ENCODE measurements at places on chromosomes 7 and 10.
A peak's percentile ranks its signal among the peaks of the same experiment; 100 is the strongest.

- no peak for DNase-seq
These were observed 247.3 kb upstream of the PITRM1 start for GRCh38 chr10:3419719-3420495.

- no peak for DNase-seq
These were observed 214.6 kb upstream of the TMEM72 start for GRCh38 chr10:44696496-44696895.

DNA sequence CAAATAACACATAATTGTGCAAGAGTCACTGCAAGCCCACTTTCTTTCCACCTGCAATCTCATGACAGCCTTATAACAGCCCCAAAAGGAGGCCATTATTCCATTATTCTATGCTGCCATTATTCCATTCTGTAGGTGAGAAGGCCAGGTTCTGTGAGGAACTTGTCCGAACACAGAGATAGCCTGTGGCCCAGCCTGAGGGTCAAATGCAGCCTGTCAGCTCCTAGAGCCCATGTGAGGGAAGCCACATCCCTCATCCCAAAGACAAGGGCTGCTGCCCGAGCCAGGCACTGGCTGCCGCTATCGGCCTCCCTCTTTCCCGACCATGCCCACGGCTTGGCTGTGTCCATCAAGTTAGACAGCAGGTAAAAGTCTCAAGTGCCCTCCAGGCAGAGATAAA is 24.1 kb upstream of the C10orf71 start:
- no peak for DNase-seq

DNA sequence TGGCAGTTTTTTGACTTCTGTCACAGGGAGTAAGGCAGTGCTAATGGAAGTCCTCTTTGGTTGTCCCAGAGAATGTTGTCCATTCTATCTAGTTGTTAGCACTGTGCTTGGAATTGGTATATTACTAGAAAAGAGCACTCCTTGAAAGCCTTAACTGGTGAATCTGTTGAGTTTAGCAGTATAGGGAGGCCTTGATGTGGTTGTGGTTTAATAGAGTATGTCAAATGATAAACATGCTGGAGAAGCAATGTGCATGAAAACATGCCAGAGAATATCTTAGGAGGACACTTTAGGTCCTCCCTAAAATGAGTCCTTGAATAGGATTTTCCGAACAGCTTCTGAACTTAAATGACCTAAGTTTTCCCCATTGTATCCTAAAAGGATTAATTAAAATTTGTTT is 98.6 kb downstream of the BTRC start:
- no peak for DNase-seq

GRCh38 chr7:68133045-68133444 is 1136.4 kb downstream of the TYW1 start:
- no peak for DNase-seq

- no peak for DNase-seq
These were observed 16.7 kb upstream of the CLIP2 start for GRCh38 chr7:74272305-74273038.

- no peak for DNase-seq
These were observed 102.5 kb downstream of the ALOX5 start for GRCh38 chr10:45476559-45476958.

DNA sequence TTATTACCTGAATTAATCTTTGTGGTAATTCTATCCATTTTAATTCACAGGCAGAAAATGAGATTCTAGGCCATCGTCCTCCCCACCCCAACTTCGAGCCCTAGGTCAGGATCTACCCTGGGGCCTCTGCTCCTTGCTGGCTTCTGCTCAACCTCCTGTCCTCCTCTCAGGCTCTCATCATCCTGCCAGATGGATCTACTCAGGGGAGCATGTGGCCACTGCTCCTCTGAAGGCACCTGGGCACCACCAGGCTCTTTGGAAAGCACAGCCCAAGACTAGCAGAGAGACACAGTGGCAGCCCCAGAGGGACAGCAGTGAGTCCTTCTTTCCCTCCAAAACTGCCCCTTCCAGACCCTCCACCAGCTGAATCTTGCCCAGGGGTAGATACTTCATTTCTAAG is 248.2 kb downstream of the TCERG1L start:
- no peak for DNase-seq

- DNase-seq, result no peak
These were observed 821 bp downstream of the SLC35B4 start for GRCh38 chr7:134315679-134316538.

GRCh38 chr7:126533715-126534114 is 719.0 kb downstream of the GRM8 start:
- no peak for DNase-seq

DNA sequence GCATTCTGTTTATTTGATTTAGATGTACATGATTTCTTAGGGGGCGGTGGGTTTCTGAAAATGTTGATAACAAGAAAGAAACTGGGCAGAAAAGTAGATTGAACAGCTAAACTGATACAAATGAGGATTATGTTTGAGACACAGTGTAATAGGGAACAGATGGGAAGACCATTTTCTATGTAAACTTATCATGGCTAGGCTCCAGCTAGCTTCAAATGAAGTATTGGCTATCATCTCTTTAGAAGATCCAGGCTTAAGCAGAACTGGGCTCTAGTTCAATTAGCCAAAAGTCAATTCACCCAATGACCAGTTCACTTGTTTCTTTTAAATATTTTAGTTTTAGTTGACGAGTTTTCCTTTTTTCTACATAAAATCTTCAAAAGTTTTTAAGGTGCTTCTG is 639.5 kb downstream of the ANKRD7 start:
- DNase-seq, result no peak

DNA sequence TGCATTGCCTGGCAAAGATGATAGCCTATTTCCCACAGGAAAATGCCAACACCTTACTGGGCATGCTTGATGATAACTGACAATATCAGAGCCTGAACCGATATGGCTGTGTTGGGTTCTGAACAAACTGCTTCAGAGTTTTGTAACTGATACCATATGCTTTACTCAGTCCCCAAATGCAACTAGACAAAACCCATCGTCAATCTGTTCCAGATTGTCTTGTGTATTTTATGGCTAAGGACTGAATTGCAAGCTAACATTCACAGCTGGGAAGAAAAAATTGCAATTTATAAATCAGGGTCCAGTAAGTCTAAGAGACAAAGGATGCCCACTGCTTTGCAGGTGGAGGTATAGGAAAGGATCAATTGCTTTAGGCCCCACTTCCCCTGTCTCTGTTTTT is 116.8 kb upstream of the WNT16 start:
- DNase-seq, result no peak

DNA sequence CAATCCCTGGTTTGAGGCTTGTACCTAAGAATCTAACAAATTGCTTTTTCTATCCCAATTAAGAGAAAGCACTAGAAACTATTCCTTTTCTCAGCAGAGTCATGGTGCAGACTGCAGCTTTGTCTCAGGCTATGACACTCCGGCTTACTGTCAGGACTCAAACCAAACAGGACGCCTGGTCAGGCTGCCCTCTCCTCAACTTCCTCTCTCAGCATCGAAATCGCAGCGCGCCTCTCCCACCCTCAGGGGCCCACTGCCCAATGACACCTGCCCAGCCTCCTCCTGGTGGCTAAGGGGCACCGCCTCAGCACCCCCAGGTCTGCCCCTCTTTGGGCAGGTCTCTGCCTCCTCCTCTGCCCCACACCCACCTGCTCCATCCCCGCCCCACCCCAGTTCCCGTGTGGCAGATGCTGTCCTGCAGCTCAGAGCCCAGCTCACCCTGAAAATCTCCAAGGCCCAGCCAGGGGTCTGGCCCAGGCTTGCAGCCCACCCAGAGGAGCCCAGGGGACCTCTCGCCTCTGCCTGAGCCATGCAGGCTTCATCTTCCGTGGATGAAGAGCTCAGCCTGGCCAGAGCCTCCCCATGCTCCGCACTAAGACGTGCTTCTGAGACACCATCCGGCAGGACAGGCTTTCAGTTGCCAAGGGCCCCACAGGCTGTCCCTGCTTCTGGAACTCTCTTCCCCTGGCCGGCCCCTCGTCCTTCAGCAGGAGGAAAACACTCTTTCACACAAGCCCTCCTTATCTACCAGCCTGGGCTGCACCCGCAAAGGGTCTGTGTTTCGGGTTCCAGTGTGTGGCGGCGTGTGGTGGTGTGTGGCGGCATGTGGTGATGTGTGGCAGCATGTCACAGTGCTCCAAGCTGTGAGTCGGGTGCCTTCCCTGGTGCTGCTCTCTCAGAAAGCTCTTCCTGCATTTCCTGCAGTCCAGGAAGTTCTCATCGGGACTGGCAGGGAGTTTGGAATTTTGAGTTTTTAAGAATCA is 16.4 kb upstream of the PTPRN2 start:
- no peak for DNase-seq

GRCh38 chr7:149302222-149302621 is 40.2 kb downstream of the ZNF783 start:
- no peak for DNase-seq

- no peak for DNase-seq
These were observed 20.0 kb downstream of the CUBN start for GRCh38 chr10:17109475-17110207.

GRCh38 chr10:29914986-29915785 is 144.2 kb downstream of the JCAD start:
- DNase-seq, result no peak

- DNase-seq, result peak; percentile 79
These were observed 122.9 kb downstream of the RALA start for GRCh38 chr7:39746103-39746819.

DNA sequence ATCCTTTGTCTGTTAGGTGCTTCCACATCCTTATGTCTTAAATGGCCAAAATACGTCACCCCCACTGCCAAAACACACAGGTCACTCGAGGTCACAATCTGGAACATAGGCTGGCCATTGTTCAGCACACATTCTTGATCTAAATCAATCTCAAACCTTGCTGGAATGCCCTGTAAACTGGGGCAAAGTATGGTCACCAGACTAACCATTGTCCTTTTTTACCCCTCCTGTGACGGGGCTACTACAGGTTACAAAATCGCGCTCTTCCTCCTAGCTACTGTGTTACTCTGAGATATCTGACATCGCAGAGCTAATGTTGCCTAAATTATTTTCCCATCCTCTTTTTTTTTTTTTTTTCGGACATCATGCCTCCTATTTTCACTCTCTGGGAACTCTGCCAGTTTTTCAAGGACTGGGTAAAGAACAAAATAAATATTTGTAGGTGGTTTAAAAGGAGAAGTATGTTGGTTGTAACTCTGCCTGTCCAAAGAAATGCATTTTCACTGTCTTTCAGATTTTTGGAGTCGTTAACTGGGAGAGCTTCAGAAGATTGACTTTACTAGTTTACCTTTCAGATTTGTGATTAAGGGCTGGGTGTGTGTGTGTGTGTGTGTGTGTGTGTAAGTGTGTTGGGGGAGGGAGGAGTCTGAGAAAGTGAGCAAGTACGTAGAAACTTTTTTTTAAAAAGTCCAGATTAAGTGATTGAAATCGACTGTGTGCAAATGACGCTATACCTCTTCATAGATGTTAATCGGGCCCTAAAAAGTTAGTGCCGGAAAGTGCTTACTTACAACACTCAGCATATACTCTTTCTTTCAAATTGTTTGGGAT is 942 bp upstream of the KIAA1217 start:
- DNase-seq, result no peak

- DNase-seq, result no peak
These were observed 270.5 kb downstream of the POU6F2 start for GRCh38 chr7:39248041-39248691.

GRCh38 chr10:3665316-3665908 is 119.6 kb downstream of the KLF6 start:
- no peak for DNase-seq

- no peak for DNase-seq
These were observed 127.6 kb downstream of the COBL start for GRCh38 chr7:51188987-51189386.

DNA sequence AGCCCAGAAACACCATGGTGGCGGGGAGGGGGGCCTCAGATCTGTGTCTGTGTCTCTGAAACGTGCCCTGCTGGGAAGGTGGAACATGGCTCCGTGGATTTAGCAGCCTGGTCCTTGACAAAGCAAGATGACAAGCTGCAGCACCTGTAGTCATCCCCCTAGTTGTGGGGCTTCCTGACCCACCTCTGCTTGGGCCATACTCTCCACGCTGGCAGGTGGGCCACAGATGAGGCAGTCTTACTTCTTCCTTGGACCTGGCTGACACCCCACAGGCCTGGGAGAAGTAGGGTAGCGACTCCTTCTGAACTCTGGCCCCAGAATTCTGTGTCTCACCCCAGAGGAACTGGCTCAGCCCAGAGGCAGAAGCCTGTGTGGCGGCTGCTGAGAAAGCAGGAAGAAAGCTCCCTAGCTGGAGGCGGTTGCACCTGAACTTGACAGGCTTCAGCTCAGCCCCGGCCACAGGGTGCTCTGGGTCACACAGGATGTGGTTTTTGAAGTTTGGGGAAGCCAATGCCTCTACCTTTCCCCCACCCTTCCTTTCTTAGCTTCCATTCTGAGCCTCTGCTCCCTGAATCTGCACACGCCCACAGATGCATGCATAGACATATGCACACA is 113.9 kb downstream of the ABLIM1 start:
- peak; percentile 61 for DNase-seq

DNA sequence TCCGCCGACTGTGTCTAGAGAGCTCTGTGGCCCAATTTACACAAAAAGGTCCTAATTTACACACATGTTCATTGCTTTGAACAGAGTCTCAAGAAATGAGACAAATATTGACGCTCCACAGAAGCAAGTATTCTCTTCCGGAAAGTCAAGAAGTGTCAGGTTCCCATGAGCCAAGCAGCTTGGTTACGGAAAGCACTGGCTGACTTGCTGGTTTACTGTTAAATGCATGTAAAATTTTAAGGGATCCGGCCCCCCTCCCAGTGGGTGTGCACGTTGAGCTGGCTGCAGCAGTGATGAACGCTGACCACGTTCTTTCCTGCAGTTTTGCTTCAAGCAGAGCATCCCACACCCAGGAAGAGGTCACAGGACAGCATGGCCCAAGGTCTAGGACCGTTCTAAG is 76.8 kb downstream of the DIP2C start:
- no peak for DNase-seq

DNA sequence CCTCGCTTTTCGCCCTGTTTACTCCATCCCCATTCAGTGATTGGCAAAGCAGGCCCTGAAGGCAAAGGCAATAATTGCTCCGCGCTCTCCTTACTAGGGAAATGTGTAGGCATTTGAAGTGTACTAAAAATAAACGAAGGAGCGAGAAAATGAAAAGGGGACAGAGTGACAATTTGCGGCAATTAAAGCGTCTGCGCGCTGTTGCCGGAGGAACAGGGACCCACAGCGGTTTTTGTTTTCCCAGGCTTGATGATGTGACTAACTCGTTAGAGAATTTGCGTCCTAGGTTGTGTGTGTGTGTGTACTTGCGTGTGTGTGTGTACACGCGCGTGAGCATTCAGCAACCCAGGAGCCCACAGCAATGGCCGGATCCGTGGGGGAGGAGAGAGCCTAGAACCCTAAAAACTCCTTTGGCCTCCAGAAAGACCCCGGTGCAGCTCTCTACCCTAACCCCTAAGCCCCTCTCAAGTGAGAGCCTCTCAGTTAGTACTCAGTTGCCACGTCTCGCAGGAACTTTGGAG is 7.8 kb upstream of the DLX6 start:
- DNase-seq, result no peak

DNA sequence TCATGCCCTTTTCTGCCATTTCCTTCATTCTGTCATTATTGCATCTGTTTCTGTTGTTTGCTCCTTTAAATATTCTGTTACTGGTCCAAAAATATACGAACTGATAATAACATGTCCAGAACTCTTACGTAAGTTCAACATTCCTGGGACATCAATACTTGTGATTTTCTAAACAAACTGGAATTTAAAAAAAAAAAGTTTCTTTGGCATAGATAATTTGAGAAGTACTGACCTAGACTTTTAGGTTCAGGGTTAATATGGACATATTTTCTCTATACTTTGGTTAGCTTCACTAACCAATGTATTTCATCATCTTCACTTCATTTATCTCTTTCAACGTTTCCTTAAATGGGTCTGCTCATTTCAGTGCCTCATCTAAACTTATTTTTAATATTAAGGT is 147.3 kb downstream of the JMJD1C start:
- no peak for DNase-seq

- no peak for DNase-seq
These were observed 95.5 kb downstream of the LHPP start for GRCh38 chr10:124557167-124557566.

All from CD4-positive, alpha-beta T cell (primary cell).